Hematopoietic multipotent progenitor cell (in vitro differentiated cells): ENCODE measurements at places on chromosomes 3 and 15. TPM values are rescaled to one million over a fixed set of nuclear protein-coding genes. Genes with fewer than 3 reads are reported as not detected.

The TM6SF1 gene
- 2.4 TPM for total RNA-seq

The FANCI gene
- 9.4 TPM for total RNA-seq

The CIDEC gene
- under 0.01 TPM for total RNA-seq

The EHHADH gene
- total RNA-seq = 4.0 TPM

The CHRM5 gene
- total RNA-seq = under 0.01 TPM

The CKMT1B gene
- total RNA-seq = not detected

The PLXND1 gene
- 357 TPM for total RNA-seq

GRCh38 chr3:191197761-191198306 is 1.2 kb upstream of the OSTN start:
- DNase-seq = no peak

DNA sequence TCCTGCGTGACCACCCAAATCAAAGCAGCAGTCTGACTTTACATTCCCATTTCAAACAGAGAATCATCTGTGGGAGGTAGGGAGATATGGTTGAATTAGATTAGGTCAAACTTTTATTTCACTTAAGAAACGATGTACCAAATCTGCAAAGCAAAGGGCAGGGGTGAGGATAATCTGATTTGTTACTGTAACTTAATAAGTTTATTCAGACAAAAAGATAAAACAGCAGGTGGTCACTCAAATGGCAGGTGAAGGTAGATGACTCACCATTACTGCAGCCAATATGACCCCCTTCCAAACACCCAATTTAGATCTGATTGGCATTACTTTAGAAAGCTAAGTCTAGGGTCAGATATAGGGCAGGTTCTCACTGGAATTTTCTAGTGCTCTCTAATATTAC is 651.0 kb upstream of the NAALADL2 start:
- DNase-seq = no peak

- DNase-seq = no peak
These were observed 31.9 kb downstream of the SNRPN start for GRCh38 chr15:24986653-24987052.

GRCh38 chr3:73635254-73635653 is 10.5 kb upstream of the PDZRN3 start:
- DNase-seq = no peak

GRCh38 chr3:58664611-58665010 is 2.0 kb downstream of the FAM3D start:
- no peak for DNase-seq

DNA sequence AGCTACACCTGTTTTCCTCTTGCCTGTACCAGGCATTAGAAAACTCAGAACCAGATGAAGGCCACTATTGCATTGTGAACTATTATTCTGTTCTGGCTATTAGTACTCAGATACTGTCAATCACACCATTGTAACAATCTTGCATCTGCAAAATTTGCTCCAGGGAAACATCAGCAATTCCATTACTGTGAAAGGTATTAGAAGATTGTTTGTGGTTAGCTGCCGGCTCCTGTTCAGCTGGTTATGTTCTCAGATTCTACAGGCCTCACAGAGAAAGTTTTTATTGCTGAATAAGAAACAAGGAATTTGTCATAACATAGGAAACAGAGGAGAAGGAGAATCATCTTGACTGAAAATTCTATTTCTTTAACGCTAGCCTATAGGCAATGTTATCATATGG is 179.9 kb downstream of the PLOD2 start:
- DNase-seq = no peak

DNA sequence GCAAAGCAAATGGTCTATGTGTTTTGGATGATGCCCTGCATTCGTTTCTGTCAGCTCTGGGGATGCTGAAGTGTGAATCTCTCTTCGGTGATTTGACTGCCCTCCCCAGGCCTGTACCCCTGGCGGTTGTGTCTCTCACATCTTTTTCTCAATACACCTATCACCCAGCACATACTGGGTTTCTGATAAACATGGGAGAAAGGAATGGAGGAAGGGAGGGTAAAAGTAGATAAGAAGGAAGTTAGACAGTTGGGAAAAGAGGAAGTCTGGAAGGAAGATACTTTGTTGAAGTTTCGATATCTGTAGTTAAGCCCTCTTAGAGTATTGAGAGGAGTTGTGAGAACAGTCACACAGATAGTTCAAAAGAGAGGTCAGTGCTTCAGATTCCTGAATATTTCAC is 35.8 kb upstream of the LRTM1 start:
- DNase-seq = no peak

- no peak for DNase-seq
These were observed 16.3 kb upstream of the TIPARP start for GRCh38 chr3:156657862-156658731.

DNA sequence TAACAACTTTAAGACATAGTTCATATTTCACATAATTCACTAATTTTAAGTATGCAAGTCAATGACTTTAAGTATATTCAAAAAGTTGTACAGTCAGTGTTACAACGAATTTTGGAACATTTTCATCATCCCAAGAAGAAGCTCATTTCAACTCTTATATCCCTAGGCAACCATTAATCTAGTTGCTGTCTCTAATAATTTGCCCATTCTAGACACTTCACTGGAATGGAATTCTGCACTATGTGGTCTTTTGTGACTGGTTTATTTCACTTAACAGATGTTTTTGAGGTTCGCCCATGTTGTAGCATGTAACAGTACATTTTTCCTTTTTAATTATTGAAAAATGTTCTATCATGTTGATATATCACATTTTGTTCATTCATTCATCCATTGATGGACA is 104.2 kb upstream of the SPRED1 start:
- DNase-seq = no peak

GRCh38 chr3:107111872-107112271 is 265.4 kb upstream of the CCDC54 start:
- no peak for DNase-seq
